ENCODE measurements at places on chromosomes 6 and 20.

GRCh38 chr6:125547381-125547780 lies 202.1 kb upstream of the HEY2 start:
- no peak for DNase-seq

DNA sequence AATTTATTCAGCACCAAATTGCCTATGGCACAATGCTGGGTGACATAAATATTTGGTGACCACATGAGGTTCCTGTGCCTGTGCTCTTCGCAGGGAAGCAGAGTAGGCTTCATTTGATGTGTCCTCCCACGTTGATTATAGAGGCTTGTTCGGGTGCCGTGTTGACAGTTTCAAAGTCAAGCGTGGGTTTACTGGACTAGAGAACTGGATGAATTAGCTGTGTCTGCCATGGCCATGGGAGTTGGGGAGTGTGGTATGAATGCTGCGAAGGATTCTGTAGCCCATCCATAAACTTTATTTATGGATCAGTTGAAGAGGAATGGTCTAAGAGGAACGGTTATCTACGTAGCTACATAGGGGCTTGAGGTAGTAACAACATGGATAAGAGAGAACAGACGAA lies 11.0 kb downstream of the CD109 start:
- no peak for DNase-seq

- DNase-seq = no peak
Observed at GRCh38 chr6:136812174-136812573, 10.2 kb upstream of the PEX7 start.

DNA sequence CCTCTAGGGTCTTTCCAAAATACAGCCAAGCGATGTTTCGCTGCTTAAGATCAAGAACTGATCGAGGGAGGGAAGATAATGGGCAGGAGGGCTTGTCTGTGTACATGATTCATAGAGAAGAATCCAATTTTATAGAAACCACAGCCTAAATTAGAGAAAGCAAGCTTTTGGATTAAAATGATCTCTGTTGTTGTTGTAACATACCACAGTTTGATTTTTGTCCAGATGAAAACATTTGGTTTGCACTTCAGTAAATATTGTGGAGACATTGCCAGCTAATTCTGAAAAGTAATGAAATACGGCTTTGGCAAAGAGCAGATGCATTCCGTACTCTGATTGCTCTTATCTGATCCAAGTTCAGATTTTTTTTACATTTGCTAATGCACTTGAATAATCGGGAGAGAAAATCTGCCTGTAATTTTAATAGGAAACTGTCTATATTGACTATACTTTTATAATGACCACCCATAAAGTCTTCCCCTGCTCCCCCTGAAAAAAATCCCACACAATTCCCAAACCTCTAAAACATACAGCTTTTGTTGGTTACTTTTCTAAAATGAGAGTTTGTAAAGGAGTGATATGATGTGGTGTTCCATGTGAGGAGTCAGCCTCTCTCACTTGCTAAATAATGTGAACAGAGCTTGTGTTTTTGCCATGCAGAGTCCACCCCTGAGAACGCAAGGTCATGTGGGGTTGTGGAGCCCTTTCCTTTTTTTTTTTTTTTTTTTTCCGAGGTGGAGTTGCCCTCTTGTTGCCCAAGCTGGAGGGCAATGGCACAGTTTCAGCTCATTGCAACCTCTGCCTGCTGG lies 199.9 kb downstream of the DTNBP1 start:
- no peak for DNase-seq

- DNase-seq = no peak
Observed at GRCh38 chr20:48632017-48632824, 195.6 kb downstream of the PREX1 start.

GRCh38 chr6:15413466-15414234 lies 167.8 kb downstream of the JARID2 start:
- DNase-seq = no peak

- DNase-seq = no peak
Observed at GRCh38 chr6:107728564-107728897, 95.6 kb downstream of the SCML4 start.

GRCh38 chr20:6768228-6769140 lies 998 bp downstream of the BMP2 start:
- DNase-seq = no peak

GRCh38 chr20:24910461-24910860 lies 38.6 kb upstream of the CST7 start:
- no peak for DNase-seq

Data from amniotic stem cell (primary cell).